Femur (tissue), 1 donor: ENCODE measurements at places on chromosomes 3 and 15.
A peak's percentile ranks its signal among the peaks of the same experiment; 100 is the strongest.

DNA sequence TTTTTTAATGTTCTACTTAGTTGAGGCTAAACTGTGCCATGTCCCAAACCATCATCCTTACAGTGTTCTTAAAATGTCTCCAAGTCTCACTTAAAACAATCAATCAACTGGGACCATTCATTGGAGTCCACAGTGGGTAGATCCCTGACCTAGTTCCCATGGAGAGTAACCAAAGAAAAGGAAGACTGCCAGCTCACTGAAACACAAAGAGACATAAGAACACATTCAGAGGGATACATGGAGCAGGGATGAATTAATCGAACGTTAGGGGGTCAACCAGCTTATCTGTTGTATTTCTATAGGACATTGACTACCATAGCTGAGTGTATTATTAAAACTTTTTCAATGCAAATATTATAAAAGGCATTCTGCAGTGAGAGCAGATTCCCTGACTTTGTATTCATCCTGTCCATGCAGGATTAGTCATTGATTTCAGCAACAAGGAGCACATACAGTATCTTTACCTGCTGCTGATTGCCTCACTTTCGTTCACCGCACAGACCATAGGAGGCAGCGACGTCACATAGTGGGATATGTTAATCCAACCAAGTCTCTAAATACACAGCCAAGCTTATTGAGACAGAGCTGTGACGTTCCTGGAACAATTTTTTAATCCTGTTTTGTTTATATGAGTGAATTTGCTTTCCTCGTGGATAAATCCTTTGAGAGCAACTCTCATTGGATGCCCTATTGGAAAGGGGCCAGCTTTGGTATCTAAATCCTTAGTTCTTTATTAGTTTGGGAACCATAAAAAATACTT lies 364.9 kb upstream of the RBMS3 start:
- DNase-seq, result peak; percentile 57

GRCh38 chr3:10116138-10116460 lies 624 bp downstream of the BRK1 start:
- no peak for DNase-seq

- no peak for DNase-seq
Measured at GRCh38 chr15:64090527-64090926, 3.1 kb downstream of the CIAO2A start.

DNA sequence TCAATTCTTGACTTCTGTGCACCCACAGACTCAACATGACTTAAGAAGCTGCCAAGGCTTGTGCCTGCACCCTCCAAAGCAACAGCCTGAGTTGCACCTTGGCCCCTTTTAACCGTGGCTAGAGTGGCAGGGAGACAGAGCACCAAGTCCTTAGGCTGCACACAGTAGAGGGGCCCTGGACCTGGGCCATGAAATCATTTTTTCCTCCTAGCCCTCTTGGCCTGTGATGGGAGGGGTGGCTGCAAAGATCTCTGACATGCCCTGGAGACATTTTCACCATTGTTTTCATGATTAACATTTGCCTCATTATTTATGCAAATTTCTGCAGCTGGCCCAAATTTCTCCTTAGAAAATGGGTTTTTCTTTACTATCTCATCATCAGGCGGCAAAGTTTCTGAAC lies 836.8 kb downstream of the ZPLD1 start:
- no peak for DNase-seq

DNA sequence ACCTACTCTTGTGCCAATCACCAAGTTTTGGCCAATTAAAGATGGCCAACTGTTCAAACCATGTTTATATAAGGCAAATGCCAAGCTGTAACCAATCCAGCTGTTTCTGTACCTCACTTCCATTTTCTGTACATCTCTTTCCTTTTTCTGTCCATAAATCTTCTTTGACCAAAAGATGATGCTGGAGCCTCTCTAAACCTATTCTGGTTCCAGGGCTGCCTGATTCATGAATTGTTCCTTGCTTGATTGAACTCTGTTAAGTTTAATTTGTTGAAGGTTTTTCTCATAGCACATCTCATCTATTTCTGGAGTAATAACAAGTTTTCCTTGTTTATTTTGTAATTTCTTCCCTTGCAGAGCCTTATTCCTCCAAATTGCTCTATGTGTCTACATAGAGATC lies 115.3 kb upstream of the SMAD3 start:
- DNase-seq, result no peak

- peak; percentile 67 for DNase-seq
Measured at GRCh38 chr15:40957581-40958051, 4.3 kb downstream of the CHAC1 start.

DNA sequence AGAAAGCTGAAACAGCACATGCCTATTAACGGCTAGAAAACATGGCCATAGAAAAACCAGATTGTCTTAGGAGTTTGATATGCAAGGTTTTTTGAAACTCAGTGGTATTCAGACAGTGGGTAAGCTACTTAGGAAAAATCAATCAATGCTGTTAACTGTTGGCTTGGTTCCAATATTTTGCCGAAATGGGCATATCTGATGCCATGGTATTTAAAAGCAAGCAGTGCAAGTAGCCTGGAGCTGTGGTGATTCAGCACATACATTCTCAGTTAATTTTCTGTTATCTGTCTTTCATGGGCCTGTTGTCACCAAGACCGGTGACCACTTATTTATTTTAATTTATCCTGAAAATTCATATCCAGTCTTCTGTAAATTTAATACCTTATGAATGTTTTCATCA lies 17.3 kb upstream of the SUCNR1 start:
- no peak for DNase-seq

DNA sequence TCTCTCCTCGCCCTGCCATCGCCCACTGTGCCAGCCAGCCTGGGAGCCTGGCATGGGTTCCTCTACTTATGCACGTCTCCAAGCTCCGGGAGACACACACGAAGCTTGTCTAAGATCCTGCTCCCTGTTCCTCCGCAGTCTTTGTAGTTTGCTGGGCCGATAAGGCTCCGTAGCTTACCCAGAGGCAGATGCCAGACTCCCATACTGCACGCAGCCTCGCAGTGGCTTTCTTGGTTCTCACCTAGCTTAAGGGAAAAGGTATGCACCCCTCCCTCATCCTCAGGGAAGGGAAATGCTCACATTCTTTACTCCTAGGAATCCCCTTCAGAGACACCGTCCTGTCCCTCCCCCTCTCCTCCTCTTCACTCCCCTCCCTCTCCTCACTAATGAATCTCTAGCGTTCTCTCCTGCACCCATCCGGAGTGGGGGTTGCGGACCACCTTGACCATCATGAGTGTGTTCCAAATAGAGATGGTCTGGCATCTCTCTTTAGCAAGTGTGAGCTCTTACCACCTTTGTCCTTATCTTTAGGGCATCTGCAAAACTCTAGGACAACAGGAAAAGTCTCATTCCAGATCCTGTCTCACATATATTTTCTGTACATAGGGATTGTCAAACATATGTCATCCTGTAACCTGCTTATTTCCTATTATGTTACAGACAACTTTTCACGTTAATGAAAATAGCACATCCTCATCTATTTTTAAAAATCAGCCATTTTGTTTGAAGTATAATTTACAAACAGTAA lies 56.5 kb downstream of the TMEM266 start:
- DNase-seq, result no peak

DNA sequence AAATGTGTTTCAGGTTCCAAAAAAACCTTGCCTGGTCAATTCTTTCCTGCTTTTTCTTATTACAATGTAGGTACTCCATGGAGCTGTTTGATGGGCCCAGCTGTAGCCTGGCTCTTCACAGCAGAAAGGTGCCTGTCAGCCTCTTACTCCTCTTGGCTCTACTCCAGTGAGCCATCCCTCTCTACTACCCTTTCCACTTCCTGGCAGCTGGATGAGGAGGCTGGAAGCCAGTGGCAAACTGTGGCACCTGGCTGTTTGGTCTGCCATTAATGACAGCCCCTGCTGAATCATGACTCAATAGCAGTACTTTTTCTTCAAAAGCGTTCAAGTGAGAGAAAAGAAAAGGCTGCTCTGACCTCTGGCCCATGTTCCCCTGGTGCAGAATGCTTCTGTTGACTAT lies 618.1 kb downstream of the PYDC2 start:
- no peak for DNase-seq

DNA sequence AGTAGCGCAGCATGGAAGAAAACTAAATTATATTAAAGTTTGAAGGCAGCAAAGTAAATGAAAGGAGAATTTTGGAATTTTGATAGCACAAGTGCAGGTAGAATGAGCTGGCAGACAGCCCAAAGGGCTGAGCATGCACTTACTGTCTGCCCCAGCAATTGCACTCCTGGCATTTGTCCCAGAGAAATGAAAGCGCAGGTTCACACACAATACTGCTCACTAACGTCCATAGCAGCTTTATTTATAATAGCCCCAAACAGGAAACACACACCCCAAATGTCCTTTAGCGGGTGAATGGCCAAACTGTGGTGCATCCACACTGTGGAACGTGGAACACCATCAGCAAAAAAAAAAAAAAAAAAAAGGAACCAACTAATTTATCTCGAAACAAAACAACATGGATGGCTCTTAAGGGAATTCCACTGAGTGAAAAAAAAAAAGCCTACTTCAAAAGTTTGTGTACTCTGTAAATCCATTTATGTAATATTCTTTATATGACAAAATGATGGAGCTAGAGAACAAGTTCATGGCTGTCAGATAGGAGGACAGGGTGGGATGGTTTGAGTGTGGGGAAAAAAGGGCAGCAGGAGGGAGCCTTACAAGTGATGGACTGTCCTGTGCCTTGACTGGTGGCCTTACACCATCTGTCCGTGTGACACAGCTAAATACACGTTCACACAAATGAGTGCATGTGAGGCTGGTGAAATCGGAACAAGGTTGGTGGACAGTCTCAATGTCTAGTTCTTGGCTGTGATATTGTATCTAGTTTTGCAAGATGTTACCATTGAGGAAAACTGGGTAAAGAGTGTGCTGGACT lies 6.0 kb upstream of the TM2D3 start:
- no peak for DNase-seq

GRCh38 chr3:179056326-179056725 lies 15.3 kb downstream of the ZMAT3 start:
- DNase-seq, result no peak

DNA sequence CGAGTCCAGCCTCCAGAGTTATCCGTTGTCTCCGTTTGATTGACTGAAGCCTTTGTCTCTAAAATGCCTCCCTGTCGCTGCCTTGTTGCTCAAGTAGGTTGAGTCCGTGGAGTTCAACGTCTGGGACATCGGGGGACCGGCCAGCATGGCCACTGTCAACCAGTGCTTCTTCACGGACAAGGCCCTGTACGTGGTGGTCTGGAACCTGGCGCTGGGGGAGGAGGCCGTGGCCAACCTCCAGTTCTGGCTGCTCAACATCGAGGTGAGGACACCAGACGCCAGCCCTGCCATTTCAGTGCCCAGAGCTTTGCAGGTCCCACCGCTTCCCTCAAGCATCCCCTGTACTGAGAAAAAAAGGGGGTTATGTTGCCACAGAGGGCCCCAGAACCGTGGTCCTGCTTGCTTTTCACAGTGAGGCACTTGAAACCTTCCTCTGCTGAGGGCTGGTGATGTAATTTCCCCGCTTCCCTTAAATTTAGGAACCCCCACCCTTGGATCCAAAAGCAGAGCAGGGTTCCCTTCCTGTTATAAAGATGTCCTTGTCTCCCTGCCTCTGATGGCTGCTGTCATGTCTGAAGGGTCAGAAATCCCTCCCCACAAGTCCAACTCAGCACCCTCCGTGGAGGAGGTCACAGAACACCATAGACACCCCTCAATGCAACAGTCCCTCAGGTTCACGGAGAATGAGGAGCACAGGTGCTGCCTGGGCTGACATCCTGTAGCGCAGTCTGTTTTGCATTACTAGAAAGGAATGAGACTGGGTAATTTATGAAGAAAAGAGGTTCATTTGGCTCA lies 105.7 kb downstream of the LRRK1 start:
- peak; percentile 18 for DNase-seq

GRCh38 chr3:60758831-60759230 lies 492.4 kb downstream of the FHIT start:
- DNase-seq, result no peak

DNA sequence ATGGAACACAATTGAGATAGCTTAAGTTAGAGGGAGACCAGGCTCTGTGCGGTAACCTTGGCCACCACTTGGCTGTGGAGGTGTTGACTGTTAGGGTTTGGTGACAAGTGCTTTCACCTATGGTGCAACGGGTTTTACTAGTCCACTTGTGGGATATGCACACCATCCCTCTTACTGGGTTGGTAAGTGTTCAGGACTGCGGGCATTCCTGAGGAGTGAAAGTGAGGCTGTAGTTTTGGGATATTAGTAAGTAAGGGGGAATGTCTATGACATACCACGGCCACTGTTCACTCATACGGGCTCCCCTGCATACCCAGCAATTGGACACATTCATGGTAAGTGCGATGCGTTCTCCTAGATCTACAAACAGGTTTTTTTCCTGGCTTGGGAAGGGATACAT lies 8.0 kb upstream of the RAD54L2 start:
- DNase-seq, result no peak
